Jurkat, Clone E6-1 (cell line): ENCODE measurements at places on chromosomes 2 and 18.
A peak's percentile ranks its signal among the peaks of the same experiment; 100 is the strongest.

- DNase-seq, result no peak
These were observed 16.3 kb upstream of the GTF2A1L start for GRCh38 chr2:48601349-48601748.

DNA sequence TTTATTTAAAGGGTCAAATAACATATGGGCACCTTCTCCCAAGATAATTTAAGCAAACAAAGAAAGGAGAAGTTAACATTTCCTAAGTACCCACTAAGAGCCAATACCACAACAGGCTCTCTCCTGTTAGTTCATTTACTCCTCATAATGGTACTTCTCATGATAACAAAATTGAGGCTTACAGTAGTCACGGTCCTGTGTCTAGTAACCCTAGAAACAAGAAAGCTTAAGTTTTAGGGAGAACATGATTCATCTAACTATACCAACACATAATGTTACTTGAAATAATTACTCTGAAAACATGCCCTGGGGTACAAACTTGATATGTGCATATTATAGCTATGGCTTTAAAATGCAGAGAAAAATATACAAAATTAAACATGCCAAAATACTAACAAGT lies 19.8 kb downstream of the IWS1 start:
- DNase-seq, result no peak

DNA sequence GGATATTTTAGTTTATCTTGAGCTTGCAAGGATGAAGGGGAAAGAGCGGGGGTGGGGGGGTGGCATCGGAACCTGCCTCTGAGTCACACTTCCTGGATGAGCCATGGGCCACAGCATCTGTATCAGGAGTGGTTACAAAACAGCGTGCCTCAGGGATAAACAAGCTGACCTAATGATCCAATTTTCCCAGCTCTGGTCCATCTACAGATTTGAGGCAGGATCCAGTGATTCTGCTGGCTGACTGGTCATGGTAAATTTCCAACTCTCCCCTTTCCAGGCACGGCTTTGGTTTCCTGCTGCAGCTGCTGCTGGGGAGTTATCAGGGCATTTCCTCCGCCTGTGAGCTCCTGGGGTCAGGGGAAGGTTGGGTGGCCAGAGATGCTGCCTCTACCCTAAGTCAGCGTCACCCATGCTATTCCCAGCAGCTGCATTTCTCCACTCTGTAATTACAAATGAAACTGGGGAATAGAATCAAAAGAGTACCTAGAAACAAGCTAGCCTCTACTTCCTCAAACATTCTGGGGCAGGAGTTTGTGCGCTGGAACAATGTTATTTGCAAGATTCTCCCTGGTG lies 4.7 kb upstream of the HPCAL1 start:
- no peak for DNase-seq

DNA sequence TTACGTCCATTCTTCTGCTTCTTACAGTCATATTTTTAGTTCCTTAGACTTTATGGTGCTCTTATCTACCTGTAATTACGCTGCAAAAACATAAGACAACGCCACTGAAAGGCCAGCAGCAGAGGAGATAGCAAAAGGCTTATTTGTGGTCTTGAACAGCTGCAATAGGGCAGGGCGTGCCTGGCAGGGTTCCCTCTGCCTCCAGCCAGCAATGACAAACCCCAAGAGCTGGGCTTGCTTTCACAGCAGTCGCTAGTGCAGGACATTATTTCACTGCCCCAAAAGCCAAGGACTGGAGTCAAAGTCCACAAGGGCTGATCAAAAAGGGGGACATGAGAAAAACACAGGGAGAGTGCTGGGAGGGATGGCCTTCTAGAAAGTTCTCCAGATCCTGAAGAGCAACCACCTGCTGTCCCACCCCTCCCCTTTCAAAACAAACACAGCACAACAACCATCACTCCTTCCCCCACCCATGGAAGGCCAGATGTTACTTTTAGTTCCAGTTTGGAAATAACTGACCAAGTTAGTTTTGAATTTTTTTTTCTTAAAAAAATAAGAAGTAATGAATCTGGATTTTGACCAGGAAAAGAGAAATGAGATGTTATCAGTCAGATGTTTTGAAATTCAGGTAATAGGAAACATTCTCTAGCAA lies 127.8 kb downstream of the RBMS1 start:
- no peak for DNase-seq

DNA sequence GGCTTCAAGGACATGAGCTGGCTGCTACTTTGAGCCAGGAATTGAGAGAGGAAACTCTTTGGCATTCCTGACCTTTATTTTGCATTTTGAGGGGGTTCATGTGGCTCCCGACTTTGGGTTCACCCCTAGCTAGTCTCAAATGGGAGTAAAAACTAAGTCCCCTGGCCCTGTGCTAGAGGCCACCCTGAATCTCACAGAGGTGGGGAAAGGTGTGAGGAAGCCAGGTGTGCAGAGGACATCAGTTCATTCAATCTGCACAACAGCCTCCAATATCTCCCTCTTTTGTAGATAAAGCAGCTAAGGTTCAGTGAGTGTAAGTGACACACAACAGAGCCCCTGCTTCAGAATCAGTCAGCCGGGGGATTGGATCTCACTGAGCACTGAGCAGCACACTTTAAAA lies 325.7 kb downstream of the DCDC2C start:
- no peak for DNase-seq

- DNase-seq, result no peak
These were observed 33.3 kb upstream of the GMCL1 start for GRCh38 chr2:69796174-69796573.

DNA sequence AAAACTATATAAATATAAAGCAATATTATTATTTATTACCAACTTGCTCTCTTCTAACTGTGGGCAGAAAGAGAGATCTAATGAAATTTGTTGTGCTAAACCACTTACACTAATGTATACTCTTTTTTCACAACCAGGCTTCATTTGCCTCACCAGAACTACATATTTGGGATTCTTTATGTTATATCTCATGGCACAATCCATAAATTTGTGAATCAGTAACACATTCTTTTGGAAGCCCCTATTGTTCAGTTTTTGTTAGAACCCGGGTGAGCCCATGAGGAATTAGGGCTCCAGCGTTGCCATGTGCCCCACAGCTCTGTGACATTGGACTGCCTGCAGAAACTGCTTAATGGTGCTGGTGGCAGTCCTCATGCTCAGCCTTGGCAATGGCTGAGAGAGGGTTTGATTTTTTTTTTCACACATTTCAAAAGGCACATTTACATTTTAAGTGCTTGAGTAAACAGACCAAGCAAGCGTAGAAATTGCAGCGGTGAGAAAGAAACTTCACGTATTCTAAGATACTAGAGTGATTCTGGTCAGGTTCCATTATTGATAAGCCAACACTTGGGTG lies 15.3 kb downstream of the VIT start:
- DNase-seq, result no peak

DNA sequence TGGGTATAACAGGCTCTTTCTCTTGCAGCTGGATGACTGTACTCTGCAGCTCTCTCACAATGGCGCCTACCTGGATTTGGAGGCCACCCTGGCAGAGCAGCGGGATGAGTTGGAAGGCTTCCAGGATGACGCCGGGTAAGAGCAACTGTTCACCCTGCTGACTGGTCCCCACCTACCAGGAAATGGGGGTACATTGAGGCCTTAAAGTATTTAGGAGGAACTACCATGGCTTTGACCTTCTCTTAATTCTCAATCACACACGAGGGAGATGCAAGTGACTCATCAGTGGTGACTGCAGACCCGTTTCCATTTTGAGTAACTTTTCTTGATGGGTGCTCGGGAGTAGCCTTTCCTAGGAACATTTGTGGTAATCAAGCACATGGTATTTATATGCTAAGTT lies 58.0 kb downstream of the FHOD3 start:
- DNase-seq, result no peak

GRCh38 chr2:223599640-223600380 lies 2.4 kb downstream of the SCG2 start:
- DNase-seq, result no peak

DNA sequence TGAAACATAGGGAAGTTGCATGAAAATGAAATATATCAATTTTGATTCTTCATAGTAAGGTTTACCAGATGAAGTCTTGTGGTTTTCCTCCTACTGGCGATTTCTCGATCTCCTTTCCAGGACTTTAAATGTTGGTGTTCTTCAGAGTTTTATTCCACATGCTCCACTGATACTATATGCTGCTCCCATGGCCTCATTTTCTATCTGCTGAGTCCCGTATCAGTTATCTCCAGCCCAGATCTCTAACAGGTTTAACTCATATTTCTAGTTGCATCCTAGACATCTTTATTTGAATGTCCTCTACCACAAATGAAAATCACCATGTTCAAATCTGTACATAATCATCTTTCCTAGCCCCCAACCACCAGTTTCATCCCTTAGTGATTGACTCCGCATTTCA lies 71.8 kb downstream of the COX7A2L start:
- DNase-seq, result no peak

- DNase-seq, result no peak
These were observed 62.2 kb downstream of the KIAA2012 start for GRCh38 chr2:202135091-202135874.

DNA sequence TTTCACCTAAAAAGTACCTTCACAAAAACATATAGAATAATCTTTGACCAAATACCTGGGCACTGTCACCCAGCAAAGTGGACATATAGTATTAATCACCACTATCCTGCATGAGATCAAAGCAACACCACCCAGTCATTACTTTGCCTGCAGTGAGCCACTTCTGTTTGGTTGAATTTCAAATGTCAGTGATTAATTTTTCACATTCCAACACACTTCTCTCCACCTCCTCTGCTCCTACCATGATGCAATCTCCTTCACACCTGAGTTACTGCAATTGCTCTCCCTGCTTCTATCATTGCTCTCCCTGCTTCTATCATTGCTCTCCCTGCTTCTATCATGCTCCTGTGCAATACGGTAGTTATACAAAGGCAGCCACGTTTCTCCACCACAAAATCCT lies 106.1 kb upstream of the NETO1 start:
- no peak for DNase-seq

DNA sequence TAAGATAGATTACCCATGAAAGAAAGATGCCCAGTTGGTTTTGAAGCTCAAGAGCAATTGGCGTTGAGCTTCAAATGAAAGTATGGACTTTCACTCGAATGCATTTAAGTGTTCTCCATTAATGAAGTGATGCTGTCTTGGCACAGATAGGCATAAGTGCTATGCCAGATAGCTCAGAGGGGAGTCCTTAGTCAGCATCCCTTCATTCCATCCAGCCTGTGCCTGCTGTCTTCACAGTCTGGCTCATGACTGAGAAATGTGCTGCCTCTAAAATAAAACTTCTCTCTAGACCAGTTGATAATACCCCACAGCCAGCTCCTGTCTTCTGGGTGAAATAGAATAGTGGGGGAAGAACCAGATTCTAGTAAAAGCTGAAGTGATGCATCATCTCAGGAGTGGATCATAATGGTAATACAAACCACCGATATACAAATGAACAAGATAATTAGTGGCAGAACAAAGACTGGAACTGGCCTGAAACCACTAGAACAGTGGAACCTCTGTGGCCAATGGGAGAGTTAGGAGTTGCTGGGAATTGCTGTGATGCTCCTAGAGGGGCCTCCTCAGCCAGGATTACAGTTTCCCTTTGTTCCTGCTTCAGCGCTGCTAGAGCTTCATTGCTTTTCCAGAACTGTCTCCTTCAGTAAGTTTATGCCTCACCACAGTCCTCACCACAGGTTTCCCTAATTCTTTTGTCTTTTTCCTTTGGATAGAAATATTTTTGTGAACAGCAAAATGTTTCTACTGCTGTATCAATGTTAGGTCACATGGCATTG lies 359.3 kb downstream of the KIAA1328 start:
- no peak for DNase-seq

- DNase-seq, result no peak
These were observed 149.6 kb downstream of the ICOS start for GRCh38 chr2:204086167-204086566.

DNA sequence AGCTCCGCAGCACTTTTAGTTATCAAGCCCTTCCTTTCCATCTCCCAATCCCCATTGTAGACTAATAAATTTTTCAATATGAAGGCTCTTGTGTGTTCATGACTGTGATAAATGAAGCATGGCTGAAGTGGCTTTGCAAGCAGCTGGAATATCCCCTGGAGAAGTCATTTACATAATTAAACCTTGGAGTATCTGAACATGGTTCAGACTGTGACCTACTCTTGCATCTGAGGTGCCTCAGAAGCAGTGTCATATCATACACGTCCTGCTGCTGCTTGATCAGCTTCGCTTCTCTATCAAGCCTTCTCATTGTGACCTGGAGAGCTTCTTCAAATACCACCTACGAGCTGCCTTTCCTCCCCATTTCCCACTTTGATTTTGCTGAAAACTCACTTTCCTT lies 48.4 kb upstream of the ZNF397 start:
- no peak for DNase-seq

GRCh38 chr2:6945821-6946220 lies 28.6 kb downstream of the RNF144A start:
- DNase-seq, result no peak

GRCh38 chr2:71545572-71546274 lies 92.4 kb downstream of the DYSF start:
- peak; percentile 56 for DNase-seq

DNA sequence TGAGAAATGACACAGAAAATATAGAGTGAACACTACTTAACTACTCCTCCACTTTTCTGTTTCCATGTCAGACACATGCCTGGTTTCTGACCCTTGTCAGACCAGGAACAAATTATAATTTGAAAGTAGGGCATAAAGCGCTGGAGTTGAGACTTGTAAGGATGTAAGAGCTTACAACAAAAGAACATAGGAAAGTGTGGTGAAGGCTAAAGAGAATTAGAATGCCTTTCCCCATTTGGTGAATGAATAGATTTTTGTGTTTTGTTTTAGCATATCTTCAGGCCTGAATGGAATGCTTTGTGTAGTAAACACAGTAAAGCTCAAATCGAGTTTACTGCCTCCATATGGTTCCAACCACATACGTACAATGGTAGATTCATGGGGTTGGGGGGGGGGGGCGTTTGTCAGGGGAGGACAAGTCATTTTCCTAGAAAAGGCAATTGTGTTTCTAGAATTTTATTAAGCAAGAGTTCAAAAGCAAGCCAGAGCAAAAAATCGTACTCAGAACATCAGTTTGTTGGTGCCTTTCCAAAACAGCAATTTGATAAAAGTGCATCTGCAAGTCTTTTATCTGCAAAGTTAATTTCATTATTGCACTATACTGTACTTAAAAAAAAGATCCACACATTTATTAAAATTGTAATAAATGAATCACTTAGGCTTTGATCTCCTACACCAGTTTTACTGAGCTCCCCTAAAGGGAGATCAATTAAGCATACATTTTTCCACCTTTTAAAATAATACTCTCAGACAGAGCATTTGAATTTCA lies 30.9 kb downstream of the NRXN1 start:
- DNase-seq, result no peak

DNA sequence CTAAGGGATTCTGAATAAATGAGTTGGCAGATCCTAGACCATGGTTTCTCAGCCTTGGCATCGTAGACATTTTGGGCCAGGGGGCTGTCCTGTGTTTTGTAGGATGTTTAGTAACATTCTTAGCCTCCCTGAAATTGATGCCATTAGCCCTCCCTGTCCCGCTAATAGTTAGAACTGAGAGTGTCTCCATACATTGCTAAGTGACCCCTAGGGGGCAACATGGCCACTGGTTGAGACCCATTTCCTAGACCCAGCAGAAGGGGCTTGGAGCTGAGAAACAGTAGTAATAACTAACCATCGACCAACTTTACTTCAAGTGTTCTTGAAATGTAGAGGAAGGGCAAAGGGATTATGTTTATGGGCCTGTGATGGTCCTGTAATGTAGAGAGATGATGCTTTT lies 40.8 kb downstream of the KCMF1 start:
- no peak for DNase-seq
